ENCODE measurements at places on chromosomes 12 and 14.

DNA sequence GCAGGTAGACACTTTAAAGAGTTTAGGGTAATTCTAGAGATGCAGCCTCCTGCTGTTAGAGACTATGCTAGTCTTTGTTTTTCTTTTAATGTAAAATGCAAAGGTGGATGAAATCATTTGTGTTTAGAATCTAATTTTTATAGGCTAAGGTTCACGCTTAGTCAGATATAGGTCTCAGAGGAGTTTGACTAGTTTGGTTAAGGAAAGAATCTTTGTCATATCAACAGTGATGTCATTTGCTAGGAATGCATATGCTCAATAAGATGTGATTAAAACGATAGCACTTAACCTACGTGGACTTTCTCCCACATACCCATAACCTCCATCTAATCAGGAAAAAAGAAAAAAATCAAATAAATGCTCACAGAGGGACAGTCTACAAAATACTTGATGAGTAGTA lies 859.3 kb upstream of the ATXN7L3B start:
- DNase-seq: peak; percentile 1

- no peak for DNase-seq
These were observed 61.2 kb upstream of the TMTC2 start for GRCh38 chr12:82625523-82625922.

- DNase-seq: no peak
These were observed 114.0 kb downstream of the RPAP3 start for GRCh38 chr12:47591795-47592194.

DNA sequence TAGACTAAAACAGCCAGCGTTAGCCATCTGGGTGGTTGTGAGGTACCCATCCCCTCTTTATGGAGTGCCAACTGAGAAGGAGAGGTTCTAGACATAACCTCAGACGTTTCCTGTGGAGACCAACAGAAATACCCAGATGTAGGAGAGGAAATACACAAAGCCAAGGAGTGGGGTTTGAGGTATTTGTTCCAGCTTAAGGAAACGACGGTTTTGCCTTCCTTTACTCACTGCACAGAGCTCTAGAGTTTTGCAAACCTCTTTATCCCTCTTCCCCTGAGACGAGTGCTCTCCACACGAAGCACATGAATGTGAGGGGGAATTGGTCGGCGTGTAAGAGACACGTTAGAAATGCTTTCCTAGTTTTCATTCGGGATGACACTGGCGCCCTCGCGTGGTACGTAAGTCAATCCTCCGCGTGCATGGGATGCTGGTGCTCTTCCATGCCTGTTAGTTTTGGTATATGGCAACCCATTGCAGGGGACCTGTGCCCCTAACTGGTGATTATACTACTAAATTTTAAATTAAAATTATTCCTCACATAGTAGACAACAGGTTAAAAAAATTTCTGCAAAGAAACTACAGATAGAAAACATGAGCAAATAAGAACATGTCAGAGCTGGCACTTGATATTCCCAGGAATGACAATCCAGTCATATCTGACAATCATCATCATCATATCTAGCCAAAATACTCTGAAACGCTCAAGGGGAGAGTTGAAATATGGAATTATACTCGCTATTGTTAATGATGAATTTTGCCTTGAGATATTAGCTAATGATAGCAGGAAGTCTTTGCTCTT lies 121.7 kb downstream of the PPM1H start:
- DNase-seq: peak; percentile 55

DNA sequence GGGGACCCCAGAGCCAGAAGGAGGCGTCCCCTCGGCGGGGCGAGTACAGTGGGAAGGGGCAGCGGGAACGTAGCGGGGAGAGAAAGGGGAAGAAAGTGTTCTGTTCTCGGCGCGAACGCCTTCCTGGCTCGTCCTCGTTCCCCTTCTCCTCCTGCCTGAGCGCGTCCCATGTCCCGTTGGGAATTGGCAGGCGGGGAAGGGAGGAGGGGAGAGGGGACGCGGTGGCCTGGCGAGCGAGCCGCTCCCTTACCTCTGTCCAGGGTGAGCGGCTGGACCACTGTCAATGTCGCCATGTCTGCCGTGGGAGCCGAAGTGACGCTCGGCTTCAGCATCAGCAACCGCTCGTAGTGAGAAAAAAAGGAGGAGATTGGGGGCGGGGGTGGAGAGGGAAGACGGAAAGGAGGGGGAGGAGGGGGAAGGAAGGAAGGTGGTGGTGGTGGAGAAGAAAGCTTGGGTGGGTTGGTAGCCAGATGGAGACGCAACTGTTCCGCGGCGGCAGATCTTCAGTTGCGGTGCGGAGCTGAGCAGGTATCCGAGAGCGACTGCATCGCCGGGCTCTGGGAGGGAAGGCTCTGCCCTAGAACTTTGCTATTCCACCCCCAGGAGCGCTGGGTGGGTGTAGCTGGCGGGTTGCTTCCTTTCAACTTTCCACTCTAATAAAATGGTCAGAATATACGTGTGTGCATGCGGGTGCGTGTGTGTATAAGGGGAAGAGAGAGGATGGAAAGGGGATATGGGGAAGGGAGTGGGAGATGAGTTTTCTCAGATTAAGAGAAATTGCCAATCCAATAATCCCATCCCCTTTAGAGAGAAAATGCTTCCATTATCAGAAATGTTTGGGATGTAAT lies at the start of gene LIN7A:
TSS of gene LIN7A (minus strand) at position 544 of the 848 bp plus-strand sequence. CDS start at position 332, 212 bp downstream.
- peak; percentile 26 for DNase-seq

GRCh38 chr12:127145241-127145928 lies 1121.6 kb upstream of the TMEM132C start:
- no peak for DNase-seq

All from HTR-8/SVneo (cell line).